ENCODE measurements at places on chromosomes 7 and 10. TPM values are rescaled to one million over a fixed set of nuclear protein-coding genes. Genes with fewer than 3 reads are reported as not detected.

DNA sequence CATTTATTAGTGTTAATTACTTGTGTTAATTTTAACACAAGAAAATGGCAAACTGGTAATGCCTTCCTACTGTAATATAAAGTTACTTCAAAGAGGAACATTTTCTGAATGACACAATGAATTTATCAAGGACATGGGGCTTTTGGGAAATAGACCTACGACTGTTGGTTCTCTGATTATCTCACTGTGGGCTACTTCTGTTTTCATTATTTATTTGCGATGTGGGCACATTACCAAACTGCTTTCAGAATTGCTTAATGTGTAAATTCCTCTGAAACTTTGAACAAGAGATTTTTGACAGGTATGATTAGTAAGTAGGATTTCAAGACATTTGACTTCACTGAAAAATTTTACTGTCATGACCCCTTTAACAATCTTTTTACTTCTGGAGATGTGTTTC, 535.6 kb downstream of the CNTNAP2 start:
- DNase-seq = no peak

DNA sequence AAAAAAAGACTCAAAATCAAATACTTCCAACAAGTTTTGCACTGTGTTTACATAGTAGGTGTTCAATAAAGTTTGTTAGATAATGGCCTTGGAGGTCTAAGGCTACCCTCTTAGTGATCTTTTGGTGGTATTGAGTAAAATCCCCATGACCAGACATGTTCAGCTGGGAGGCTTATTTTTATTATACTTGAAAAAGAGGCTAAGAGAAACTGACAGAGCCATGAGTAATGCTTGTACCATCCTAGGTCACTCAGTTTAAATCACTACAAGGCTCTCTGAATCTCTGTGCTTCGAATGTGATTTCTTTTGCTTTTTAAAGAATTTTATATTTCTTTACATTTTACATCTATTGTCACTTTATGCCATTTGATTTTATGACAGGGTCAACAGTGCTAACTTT, 90.5 kb downstream of the TWIST1 start:
- no peak for DNase-seq

DNA sequence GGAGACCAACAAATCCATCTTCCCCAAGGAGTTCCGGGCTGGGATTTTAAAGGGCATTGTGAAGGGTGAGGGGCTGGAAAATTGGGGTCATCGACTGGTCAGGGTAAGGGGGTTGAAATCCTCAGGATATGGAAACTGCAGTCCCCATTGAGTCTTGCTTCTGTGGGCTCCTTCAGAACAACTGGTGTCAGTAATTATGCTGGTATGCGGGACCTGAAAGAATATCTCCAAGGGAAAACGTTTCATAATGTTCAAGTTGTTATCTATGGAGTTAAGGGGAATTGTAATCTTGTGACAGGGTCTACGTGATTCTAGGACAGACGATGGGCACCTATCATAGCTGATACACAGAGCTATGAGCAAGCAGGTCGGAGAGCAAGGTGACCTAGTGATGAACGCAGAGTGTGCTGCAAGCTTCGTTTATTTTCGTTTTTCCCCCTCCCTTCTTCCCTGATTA, 494 bp upstream of the RHBDD2 start:
- no peak for DNase-seq

- DNase-seq = no peak
Observed at GRCh38 chr10:83555264-83555663, 584.0 kb upstream of the GHITM start.

DNA sequence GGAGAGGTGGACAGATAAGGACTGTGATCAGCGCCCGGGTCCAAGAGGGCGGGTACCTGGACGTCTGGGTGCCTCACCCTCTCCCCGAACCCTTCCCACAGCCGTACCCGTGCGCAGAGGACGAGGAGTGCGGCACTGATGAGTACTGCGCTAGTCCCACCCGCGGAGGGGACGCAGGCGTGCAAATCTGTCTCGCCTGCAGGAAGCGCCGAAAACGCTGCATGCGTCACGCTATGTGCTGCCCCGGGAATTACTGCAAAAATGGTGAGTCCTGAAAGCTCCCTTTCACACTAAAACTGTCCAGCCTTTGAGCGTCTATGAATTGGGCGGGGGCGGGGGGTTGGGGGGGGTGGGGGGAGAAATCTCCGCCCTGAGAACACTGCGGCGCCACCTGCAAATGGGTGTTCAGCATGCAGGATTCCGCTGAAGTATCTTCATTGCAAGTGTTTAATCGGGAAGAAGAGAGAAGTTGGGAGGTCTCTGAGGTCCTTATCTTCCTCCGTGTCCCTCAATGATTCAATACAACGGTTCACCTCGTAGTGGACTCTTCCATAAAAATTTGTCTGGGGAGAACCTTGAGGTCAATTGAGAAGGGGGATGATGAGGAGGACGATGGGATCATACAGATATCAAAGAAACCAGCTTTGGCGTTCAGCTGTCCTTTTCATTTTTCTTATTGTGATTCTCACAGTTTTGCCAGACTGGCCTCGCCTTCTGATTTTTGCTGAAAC, 906 bp downstream of the DKK1 start:
- no peak for DNase-seq

GRCh38 chr10:10860455-10860976, 157.2 kb upstream of the CELF2 start:
- no peak for DNase-seq

DNA sequence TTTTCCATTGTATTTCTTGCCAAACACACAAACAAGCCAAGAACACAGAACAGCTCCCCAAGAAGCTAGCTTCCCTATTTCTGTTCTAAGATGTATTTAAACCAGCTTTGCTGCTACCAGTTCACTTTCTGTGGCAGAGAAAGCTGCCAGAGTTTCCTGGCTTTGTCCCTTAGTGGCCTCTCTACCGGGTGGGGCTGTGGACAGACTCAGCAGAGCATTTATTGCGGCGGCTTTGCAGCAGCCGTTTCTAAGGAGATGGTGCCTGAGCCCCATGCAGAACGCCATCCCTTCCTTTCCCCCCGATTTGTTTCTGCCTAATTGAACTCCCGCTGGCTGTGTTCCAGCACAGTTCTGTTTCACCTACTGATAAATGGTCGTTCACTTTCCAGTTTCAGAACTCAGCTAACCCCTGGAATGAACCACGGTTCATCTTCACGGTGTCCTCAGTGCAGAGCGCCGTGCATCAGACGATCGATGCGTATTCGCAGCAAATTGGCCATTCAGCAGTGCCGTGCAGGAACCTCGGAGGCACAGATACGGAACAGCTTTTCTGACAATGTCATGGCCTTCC, 33.8 kb upstream of the SFMBT2 start:
- DNase-seq = no peak

DNA sequence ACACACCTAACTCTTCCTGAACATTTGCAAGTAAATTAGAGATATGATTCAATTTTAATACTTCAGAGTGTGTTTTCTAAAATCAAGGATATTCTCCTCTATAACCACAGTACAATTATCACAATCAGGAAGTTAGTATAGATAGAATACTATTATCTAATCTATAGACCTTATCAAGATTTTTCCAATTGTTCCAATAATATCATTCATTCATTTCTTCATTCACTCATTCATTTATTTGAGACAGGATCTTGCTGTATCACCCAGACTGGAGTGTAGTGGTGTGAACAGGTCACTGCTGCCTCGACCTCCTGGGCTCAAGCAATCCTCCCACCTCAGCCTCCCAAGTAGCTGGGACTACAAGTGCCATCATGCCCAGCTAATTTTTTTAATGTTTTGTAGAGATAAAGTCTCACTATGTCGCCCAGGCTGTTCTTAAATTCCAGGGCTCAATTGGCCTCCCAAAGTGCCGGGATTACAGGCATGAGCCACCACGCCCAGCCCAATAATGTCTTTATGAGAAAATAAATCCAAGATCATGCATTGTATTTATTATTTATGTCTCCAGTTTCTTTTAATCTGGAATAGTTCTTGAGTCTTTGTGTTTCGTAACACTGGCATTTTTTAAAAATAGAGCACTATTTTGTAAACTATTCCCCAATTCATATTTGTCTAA, 10.6 kb upstream of the MRPS16 start:
- DNase-seq = no peak

DNA sequence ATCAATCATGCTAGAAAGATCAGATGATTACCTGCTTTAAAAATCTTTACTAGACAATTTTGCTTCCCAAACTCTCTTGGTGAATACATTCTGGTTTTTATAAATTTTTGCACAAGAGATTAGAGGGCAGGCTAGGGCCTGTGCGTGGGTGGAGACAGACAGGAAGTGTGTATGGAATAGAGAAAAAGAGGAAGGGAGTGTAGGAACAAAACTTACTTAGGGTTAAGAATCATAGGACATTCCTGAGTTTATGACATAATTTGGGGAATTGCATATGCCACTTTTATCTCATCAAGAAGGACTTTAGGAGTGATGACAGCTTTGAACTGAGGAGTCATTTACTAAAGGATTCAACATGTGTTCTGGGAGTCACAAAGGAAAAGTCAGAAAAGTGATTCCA, 31.3 kb downstream of the LAMB1 start:
- no peak for DNase-seq

DNA sequence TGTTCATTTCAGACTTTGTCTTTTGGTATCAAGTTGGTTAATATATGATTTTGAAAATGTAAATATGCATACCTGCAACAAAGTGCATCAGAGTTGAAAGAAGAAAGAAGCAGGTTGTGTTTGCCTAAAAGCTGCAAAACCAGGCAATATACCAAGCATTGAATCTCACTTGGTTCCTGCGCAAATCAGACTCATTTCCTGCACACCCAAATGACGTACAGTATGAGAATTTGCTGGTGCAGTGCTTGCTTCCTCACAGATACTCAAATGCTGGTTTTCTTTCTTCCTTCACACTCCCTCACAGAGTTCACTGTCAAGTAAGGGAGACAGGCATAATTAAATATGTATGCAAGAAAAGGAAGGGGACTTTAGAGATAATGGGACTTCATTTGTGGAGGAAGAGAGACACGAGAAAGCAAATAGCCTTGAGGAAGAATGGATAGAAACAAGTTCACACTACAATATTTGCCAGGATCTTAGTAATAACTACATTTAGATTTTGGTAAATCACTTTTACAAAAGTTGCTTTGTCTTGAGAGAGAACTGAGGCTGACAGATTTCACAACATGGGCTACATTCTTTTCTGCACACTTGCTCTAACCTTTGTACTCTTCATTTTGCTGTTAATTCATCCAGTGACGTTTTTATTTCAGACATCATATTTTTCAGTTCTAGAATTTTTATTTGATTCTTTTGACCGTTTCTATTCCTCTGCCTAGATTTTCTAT, 56.9 kb upstream of the AOAH start:
- DNase-seq = no peak

DNA sequence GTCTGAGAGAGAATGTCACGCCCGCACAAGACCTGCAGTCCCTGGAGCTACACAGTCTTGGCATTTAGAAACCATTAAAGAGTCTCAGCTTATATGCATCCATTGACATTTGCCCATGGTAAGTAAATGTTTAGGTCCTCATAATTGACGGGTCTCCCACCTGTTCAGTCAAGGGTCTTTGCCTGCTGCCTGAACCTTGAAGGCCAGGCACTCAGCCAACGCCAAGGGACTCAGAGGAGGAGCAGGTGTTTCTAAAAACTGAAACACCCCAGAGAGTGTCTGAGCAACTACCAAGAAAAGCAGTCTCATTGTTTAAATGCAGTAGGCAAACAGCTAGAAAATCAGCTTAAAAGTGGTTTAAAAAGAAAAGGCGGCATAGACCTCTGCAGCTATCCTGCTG, 264.7 kb upstream of the AKR1E2 start:
- DNase-seq = no peak

GRCh38 chr10:7410301-7410861, 453 bp downstream of the SFMBT2 start:
- peak; percentile 28 for DNase-seq

DNA sequence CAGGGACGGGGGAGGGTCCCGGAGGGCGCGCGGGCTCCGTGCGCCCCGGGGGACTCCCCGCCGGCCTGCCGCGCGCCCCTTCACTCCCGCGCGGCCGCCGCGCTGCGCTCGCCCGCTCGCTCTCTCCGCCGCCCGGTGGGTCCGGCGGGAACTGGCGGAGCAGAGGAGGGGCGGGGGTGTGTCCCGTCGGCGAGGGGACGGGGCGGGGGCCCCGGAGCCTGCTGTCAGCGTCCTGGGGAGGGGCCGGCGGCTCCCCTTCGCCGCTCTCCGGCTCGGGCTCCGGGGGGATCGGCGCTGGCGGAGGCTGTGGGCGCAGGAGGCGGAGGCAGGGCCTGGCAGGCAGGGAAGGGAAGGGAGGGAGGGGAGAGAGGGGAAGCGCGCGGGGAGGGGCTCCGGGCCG, at the start of gene SH3PXD2A:
SH3PXD2A (minus strand) TSS at position 153 of the 400 bp plus-strand sequence. CDS start 310 bp downstream, outside the sequence.
- DNase-seq = no peak

GRCh38 chr7:75879771-75880184, 944 bp downstream of the RHBDD2 start:
- DNase-seq = no peak

DNA sequence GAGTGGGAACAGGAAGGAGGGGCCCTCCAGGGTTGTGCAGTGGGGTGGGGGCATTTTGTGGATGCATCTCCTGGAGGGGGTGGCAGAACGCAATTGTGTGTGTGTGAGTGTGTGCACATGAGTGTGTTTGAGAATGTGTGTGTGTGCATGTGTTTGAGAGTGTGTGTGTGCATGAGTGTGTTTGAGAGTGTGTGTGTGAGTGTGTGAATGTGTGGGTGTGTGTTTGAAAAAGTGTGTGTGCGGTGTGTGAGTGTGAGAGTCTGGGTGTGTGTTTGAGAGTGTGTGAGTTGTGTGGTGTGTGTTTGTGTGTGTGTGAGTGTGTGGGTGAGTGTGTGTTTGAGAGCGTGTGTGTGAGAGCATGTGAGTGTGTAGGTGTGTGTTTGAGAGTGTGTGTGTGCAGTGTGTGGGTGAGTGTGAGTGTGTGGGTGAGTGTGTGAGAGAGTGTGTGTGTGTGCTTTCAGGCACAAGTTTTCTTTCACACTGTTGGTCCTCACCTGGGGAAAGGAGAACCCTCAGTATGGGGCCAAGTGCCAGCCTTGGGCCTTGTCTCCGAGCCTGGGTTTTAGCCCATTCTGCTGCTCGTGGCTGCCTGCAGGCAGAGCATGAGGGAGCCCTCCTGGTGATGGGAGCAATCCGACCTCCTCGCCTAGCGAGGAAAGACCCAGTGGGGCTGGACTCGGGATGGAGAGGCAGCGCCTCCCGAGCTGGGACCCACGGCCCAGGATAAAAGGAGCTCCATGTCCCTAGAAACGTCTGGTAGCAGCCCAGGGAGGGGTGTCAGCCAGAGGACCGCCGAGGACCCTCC, 35.6 kb downstream of the CDH23 start:
- no peak for DNase-seq

Gene MPP7
- 3.1 TPM for total RNA-seq

Gene PRSS2
- not detected for total RNA-seq

Gene SYT15
- total RNA-seq = 32.5 TPM

Gene SLC16A12
- 0.26 TPM for total RNA-seq

Gene LIPJ
- not detected for total RNA-seq

Gene GPC2
- 1.9 TPM for total RNA-seq

Gene NUDT5
- total RNA-seq = 49.7 TPM

Gene JAKMIP3
- 0.77 TPM for total RNA-seq

Gene TMEM196
- 0.10 TPM for total RNA-seq

Gene SCART1
- 5.5 TPM for total RNA-seq

Gene MMRN2
- total RNA-seq = 26.3 TPM

Gene ZNF503
- total RNA-seq = 39.0 TPM

Gene ZFAND4
- 22.0 TPM for total RNA-seq

Gene LLCFC1
- not detected for total RNA-seq

Data from adrenal gland (tissue), 19 donors.